HCEC 1CT (cell line): ENCODE measurements at places on chromosomes 7 and 10.

DNA sequence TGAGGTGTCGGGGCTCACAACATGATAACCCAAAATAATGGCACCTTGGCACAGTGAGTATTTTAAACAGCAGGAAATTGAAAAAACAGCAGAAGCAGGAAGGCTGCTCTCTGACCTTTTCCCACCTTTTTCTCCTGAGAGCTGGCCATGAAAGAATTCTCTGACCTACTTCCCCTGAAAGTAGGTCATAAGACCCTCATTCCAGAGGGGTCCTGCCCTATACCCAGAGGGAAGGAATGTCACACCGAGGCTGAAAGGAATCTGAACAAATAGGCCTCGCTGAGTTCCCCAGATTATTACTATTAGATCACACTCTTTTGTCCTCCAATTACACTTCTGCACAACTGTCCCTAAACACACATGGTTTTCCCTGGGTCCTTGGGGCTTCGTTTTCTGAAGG lies 18.8 kb downstream of the CPVL start:
- DNase-seq: no peak

DNA sequence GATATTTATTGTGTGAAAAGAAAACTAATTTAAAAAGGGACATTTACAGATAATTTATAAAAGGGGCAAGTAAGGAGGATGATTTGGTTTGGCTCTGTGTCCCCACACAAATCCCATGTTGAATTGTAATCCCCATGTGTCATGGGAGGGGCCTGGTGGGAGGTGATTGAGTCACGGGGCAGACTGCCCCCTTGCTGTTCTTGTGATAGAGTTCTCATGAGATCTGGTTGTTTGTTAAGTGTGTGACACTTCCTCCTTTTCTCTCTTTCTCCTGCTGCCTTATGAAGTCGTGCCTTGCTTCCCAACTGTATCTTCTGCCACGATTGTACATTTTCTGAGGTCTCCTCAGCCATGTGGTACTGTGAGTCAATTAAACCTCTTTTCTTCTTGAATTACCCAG lies 171.0 kb upstream of the SEMA3E start:
- no peak for DNase-seq

DNA sequence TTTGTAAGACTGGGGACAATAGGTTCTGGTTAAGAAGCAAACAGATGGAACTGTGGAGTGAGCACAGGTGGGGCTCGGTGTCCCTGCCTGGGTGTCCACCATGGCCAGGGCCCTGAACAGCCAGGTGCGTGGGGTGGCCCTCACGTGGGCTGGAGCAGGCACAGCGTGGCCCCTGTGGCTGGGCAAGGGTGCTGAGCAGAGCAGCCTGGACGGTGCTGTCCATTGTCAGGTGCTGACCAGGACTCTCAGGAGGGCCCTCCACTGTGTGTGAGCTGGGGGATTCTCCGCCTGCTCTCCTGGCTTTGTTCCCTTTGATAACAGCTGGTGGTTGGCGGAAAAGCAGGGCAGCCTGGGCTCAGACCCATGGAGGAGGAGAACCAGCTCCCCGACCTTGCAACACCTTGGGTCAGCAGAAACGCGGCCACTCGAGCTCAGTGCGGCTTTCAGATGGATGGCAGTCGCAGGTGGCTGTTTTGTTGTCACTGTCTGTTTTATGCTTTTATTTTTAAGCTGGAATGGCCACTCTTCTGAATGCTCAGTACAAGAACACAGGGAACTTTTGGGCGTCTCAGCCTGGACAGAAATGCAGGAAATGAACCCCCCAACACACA lies 273.9 kb upstream of the ADARB2 start:
- no peak for DNase-seq

- DNase-seq: no peak
These were observed 29.7 kb downstream of the AP3M1 start for GRCh38 chr10:74120911-74121310.

DNA sequence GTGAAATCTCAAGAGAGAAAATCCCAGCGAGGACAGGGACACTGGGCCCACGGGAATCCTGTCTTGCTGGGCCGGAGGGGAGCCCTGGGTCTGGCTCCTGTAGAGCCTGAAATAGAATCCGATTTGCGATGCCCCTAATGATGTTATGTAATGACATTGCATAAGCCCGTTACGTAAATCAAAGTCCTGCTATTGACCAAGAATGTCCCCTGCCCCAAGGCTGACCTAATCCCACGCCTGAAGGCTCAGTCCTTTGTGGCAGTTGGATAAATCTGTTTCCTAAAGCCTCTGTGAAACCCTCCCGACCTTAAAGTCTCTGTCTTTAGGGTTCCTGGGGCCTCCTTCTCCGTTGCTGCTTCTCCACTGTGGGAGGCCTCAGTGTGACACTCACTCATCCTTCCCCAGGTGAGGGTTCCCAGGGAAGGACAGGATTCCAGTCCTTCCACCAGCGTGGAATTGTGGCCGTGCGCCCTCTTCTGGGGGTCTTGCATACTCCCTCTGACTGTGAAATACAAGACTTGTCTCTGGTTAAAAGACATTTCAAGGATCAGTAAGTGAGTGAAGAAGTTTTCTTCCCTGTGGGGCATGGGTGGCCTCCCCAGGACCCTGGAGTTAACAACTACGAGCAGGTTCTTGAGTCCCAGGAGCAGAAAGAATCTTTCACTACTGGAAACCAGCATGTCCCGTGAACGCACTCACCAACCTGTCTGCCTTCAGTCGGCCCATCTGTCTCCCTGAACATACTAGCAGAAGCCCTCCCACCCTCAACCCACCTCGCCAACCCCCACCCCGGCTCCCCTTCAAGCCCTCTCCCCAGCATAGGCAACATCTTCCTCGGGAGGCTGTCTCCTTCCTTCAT lies 19.8 kb downstream of the ZNF467 start:
- DNase-seq: peak; percentile 26

DNA sequence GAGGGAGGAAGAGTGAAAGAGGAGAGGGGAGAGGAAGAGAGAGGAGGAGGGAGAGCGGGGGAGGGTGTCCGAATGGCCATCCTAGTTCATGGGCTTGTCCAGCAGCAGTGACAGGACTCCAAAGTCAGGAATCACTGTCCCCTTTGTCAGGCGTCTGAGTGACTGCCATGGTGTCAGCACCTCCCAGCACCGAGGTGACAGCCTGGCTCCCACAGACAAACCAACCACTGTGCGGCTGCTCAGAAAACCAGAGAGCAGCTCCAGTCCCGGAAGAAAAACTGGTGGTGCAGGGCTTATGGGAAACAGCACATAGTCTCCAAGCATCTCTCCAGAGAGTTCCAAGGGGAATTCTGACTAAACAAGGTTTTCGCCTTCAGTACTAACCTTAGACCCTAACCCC lies 18.9 kb upstream of the FGFR2 start:
- DNase-seq: no peak

DNA sequence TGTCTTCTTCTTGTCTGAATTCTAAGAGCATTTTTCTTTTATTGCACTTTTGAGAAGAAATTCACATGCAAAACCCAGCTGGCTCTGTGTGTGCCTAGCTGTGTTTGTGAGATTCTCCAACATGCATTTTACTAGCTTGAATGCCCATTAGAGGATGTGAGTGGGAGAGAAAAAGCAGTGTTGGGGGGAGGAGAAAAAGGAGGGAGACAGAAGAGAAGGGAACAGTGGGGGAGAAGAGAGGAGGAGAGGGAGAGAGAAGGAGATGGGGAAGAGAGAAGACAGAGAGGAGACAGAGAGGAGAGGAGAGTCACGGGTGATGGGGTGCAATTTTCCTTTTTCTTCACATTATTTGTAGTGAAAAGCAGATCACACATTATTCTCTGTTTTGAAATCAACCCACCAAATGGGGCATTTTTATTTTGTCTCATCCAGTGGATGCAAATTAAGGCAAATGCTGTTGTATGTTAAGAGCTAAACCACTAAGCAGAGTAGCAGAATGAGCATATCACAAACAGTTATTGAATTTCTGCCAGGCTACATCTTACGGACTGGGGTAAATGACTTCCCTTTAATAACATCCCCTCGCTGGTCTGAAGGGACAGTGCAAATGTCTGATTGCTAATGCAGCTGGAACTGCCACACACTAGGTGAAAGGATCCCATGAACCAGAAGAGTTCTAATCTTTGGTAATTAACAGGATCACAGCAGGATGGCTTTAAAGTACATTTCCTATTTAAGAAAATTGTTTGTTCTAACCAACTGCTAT lies 849 bp downstream of the LRRN3 start:
- no peak for DNase-seq

DNA sequence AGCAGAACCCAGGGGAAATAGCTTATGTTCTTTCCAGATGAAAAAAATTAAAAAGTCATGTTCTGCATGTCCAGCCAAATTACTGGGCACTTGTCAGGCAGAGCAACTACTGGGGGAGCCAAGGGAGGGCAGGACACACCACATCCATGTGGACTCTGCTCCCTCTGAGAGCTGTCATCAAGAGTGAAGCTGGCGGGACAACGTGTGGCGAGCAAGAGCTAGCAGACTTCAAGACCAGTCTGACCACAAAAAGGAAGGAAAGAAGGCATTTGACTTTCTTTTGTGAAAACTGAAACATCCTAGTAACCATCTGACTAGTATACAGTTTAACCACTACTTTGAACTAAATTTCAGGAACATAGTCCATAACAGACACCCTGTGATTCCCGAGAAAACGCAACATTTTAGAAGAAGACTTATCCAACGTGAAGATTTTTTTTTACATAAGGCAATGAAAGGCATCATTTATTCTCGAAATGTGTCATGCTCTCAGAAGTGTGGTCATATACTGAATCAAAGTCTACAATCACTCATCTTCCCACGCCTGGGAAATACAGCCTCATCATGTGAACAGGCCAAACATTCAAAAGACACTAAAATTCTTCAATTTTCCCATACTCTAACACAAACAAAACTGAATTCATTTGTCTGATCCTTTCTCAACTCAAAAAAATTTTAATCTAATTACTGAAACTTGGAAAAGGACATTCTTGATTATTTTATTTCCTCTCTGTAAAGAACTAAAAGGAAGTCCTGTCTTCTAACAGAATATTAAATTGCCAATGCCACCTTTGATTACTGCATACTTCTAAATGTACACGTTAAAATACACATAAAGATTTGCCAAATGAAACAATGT lies 15.5 kb downstream of the CYTH3 start:
- peak; percentile 26 for DNase-seq

DNA sequence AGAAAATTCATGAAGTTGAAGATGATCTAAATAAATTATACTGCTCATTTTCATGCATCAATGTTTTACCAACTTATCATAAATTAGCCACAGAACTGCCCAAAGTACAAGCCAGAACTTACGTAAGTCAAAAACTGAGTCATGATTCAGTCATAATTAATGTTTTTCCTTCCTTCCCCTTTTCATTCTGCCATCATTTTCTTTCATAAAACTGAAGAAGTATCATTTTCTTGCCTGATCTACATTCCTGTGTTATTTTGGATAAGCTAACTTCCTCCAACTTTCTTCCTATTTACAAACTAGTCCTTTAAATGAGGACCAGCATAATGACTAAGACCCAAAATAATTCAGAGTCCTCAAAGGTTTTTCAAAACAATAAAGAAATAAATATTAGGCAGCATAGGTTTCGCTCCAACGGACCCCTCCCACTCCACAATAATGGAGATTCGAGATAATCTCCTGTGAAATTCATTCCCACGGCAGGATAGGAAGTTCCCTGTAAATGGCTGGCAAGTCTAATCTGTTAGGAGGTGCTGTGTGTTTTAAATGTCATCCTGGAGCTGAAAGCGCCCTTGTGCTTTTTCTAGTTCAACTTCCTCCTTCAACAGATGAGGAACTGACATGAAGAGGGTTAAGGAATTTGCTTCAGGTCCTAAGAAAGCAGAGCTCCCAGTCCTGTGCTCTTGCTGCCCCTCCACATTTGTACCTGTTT lies 218.9 kb downstream of the DOCK4 start:
- peak; percentile 73 for DNase-seq

DNA sequence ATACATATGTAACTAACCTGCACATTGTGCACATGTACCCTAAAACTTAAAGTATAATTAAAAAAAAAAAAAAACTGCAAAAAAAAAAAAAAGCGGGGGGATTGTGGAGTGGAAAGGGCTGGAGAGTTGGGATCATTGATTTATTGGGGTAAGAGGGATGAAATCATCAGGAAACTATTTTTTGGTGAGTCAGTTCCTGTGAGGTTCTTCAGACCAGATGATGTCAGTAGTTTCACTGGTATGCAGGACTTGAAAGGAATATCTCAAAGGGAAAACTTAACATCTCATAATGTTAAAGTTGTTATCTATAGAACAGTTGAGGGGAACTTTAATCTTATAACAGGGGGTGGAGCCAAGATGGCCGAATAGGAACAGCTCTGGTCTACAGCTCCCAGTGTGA lies 32.6 kb upstream of the TECTB start:
- DNase-seq: peak; percentile 93

GRCh38 chr7:6212008-6212407 lies 60.4 kb downstream of the CYTH3 start:
- DNase-seq: no peak

DNA sequence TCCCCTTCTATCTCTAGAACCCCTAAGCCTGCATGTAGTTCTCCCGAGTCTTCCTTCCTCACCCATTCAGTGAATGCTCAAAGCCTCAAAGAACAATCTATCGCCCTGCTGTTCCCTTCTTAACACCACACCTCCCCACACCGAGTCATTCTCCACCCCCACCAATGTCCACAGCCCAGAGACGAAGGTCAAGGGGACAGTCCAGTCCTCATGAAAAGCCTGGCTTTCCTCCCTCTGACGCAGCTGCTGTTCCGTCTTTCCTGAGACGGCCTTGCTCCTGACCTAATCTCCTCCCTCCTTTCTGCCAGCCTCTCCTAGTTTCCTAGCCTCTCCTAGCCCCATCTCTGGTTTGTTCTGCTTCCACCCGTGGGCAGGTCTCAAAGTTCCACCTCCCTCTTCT lies 9.2 kb downstream of the MOSPD3 start:
- no peak for DNase-seq

DNA sequence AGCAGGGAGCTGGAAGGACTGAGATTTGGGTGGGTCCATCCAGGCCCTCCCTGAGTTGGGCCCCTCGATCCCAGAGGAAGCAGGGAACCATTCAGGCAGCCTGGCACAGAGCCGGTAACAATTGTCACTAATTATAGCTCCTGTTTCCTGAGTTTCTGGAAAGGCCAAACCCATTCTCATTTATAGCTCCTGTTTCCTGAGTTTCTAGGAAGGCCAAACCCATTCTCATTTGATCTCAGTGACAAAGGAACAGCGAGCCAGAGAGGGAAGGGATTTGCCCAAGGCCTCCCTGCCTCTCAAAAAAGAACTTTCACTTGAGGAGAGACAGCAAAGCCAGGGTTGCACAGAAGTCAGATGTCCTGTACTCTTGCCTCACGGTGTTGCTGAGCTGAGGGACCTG lies 521.9 kb downstream of the TYW1 start:
- no peak for DNase-seq

GRCh38 chr7:20310963-20311742 lies 19.5 kb upstream of the ITGB8 start:
- peak; percentile 65 for DNase-seq

GRCh38 chr7:102454468-102454867 lies 10.2 kb downstream of the ALKBH4 start:
- no peak for DNase-seq

- DNase-seq: no peak
These were observed at the start of gene LEP for GRCh38 chr7:128240696-128241386. Gene LEP (plus strand): TSS chr7:128241278. CDS start chr7:128252019, 10,741 bp downstream.

- no peak for DNase-seq
These were observed 194.4 kb upstream of the C7orf33 start for GRCh38 chr7:148395990-148396716.

- DNase-seq: peak; percentile 63
These were observed 582.2 kb downstream of the SORCS1 start for GRCh38 chr10:106582291-106582690.
